ENCODE measurements at places on chromosomes 6 and 20.

DNA sequence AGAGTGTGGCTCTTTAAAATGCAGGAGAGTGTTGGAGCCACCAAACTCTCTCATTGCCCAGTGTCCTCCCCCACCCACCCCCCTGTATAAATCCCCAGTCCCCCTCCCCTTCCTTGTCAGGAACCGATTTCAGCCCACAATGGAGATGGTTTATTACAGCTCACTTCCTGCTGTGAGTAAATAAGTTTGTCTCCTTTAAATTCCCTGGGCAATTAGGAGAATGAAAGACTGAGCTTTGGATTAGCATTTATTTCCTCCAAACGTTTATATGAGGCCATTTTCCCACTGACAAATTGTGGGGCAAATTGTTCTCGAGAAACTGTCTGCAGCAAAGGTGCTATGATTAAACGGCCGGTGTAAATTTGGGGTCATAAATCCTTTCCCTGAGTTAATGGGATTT lies 128.8 kb downstream of the DHX35 start:
- no peak for DNase-seq

DNA sequence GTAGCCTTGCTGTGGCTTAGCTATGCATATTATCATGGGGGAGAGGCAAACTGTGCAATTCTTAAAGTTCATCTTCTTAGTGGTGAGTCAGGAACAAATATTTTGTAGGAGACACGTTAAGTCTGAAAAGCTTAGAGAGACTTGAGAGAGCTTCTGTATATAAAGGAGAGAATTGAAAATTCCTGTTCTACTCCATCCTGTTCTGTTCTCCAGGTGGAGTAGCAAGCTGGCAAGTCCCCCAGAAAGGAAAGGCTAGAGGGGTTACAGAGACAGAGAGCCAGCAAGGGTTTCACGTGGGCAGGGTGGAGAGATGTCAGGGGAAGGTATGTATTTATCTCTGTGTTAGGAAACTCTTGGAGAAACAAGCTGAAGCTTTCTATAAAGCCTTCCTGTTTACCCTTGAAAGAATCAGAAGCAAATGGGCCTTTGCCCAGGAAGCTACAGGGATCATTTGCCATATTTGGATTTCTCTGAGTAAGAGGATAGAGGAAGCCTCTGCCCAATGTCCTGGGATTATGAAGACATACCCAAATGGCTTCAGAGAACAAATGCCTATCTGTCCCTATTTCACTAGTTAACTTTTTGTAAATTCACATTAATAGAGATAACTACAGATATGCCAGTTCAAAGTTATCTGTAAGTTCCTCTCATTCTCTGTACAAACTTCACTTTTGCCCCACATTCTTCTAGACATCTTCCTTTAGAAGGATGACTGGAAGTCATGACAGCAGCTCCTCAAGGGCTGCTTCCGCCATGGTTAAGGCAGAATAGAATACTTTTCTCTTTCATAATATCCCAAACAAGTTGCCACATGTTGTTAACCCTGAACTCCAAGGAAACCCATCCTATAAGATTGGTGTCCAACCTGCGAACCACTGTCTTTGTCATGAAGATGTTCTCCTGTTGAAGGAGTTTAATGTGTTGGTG lies 126.7 kb upstream of the NEDD9 start:
- DNase-seq = no peak

- no peak for DNase-seq
These were observed 42.2 kb upstream of the IFNGR1 start for GRCh38 chr6:137261361-137261760.

DNA sequence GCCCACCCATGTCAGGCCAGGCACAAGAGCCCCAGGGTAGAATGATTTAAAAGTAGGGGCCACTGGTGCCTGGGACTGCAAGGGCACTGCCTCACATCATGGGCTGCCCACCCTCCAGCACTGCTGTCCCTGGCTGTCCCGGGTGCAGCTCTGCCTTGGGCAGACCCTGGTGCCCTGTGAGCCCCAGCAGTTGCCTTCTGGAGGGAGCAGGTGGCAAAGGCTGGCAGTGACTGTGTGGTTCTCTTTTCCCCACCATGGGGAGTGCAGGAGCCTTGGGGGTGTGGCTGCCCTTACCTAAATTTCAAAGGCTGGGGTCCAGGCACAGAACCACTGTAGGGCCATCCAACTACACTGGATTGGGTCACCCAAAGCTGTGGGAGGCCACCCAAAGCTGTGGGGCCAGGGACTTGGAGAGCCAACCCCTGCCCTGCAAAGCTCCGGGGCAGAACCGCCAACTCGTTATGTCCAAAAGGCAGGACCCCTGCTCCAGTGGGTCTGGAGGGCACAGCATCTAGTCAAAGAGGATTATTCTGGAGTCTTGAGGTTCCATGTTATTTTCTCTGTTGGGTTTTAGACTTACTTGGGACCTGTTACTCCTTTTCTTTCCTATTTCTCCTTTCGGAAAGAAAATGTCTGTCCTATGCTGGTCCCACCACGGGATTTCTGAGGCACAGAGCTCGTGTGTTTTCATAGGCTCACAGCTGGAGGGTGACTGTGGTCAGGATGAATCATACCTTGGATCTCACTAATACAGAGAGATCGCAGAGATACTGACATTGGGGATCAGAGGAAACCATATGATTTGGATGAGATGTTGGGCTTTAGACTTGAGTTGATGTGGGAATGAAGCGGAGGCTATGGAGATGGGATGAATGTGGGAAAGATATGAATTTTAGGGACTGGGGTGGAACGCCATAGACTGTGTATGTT lies 65.3 kb downstream of the RAMACL start:
- no peak for DNase-seq

- DNase-seq = no peak
These were observed 336.6 kb downstream of the SYNE1 start for GRCh38 chr6:152300517-152300916.

- DNase-seq = no peak
These were observed 14.8 kb downstream of the MARCKS start for GRCh38 chr6:113871975-113872374.

GRCh38 chr20:22819112-22819511 lies 216.0 kb upstream of the SSTR4 start:
- DNase-seq = no peak

DNA sequence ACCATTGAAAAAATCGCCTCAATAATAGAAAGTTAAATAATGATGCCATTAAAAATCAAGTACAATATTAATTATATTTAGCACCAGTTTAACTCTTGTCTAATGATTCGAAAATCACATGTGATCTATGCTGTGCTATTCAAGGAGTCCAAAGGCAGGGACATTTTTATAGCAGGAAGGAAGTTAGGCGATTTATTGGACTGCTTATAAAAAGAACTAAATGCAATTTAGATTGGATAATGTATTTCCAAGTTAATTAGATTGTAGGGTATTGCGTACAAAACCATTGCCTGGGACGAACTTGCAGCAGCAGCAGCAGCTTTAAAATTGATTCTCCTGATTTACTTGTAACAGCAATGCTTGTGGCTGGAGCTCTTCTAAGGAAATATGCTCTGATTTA lies 87.4 kb upstream of the TMEM181 start:
- no peak for DNase-seq

DNA sequence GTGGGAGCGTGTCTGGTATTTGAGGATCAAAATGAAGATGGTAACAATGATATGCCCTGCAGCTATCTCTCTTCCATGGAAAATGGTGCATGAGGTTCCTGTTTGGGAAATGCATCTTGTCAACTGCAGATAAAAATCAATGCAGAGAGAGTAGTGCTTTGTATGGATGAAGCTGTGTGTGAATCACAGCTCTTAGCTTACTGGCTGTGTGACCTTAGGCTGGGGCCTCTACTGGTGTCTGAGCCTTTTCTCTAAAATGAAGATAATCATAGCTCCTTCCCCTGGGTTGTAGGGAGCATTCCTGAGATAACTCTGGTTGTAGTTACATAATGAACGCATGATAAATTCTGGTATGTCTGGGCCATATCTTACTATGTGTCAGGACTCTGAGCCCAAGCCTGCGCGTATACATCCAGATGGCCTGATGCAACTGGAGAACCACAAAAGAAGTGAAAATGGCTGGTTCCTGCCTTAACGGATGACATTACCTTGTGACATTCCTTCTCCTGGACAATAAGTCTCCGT lies 19.6 kb downstream of the ANGPT4 start:
- no peak for DNase-seq
